ENCODE measurements at places on chromosomes 12 and 14.

DNA sequence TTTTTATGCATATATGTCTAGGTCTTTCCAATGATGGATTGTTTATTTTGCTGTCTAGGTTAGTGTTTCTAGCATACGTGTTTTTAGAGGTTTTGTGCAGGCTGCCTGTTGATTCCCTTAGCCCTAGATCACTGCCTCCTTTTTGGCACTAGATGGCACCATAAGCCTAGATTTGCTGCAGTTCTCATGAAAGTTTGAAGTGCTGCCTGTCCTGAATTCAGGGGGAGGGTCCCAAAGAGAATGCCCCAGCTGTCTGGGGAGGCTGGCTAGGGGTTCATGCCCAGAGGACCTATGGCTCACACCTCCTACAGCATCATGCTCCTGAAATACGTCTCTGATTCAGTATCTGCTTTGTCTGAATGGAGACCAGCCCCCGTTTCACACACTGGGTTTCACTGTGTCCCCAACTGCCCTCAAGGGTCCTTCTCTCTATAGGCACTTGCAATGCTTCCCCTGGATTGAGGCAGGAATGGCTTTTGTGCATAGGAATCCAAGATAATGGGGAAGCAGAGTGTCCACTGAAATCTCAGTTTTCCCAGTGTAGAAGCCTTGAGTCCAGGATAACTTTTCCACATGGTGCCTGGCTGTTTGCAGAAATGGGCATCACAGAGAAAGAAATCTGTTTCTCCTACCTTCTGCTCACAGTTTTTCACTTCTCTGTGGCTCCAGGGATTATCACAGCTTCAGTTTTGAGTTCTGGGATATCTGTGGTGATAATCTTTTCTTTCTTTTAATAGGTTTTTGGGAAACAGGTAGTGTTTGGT, 14.2 kb upstream of the TXNRD1 start:
- DNase-seq, result peak; percentile 31

DNA sequence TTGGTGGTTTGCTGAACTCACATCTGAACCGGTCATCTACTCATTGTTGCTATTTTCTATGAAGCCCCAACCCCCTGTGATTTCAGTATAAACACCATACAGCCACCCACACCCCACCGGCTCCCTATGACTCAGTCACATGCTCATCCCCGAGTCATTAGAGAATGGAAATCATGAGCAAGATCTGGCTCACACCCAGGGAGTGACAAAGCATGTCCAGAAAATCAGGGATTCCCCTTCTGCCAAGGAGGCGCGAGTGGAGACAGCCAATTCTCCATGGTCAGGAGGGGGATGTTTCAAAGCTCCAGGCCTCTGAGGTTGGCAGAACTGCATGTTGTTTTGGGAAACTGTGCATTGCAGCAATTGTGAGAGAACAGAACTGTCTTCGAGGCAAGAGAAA, 657.5 kb upstream of the TBX3 start:
- peak; percentile 47 for DNase-seq

DNA sequence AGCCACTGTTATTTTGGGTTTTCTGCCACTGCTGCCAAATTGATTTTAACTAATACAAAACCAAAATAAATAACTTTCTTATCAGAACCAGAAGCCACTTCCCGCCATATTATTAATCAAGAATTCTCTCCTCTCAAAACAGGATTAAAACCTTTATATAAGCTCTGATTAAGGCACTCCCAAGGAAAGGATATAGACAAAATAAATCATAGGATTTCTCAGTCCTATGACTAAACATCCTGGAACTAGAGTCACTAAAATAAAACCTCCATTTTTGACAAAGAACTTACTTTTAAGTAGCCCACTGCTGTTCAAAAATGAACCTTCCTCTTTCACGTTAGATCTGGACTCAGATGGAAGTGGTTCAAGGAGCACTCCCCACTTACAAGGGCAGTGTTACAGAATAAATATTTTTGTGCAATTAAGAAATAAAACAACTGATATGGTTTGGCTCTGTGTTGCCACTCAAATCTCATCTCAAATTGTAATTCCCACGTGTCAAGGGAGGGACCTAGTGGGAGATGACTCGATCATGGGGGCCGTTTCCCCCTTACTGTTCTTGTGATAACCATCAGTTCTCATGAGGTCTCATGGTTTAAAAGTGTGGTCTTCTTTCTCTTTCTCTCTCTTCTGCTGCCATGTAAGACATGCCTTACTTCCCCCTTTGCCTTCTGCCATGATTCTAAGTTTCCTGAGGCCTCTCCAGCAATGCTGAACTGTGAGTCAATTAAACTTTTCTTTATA, 26.4 kb downstream of the GXYLT1 start:
- no peak for DNase-seq

- DNase-seq, result no peak
Observed at GRCh38 chr12:124597041-124597440, 29.6 kb upstream of the NCOR2 start.

DNA sequence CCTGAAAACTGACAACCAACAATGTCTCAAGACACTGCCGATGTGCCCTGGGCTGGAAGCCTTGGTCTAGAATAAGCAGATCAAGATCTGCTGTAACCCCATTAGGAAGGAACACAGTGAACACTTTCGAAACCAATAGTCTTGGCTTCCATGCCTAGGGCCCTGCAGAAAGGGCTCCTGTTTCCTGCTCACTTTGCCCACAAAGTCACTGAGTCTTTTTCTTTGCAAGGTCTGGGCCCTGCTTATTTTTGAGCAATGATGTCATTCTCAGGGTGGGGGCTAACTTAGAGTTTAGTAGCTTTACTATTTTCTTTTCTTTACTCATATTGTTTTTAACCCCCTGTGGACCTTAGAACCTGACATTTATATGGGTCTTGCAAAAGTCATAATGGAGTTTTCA, 704.2 kb upstream of the TMEM132C start:
- DNase-seq, result no peak

DNA sequence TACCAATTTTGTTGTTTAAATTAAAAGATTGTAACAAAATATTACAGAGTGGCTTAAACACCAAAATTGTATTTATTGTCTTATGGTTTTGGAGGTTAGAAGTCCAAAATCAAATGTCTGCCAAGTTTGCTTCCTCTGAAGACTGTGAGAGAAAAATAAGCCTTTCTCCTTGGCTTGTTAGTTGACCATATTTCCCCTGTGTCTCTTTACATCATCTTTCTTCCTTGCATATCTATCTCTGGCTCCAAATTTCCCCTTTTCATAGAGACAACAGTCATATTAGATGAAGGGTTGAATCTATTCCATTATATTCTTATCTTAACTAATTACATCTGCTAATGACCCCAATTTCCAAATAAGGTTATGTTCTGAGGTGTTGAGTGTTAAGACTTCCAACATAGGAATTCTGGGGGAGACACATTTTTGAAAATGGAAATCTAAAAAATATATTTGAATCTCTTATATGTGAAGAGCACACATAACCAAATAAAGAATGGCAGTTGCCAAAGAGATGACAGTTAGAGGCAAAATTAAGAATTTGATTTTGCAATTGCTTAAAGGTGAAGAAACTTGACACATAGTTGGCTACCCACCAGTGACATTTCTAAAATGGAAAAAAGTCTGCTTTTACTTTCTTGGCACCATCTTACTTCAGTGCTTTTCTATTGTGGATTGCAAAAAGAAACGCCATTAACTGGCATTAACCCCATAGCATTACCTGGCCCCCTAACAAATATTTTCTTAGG, 407.2 kb downstream of the FSCB start:
- no peak for DNase-seq

DNA sequence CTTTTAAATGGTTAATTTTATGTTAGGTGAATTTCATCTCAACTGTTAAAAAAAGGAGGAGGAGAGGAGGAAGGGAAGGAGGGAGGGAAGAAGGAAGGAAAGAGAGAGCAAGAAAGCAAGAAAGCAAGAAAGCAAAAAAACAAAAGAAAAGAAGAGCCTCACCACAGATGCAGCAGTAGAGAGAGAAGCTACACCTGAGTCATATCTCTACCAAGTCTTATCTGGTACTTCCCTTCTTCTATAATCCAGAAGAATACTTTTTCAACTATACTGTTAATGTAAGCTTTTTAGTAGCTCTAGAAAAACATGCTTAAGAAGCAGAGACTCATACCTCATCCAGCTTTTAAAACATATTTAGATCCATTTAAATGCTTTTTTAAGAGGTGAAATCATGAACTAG, 5.6 kb upstream of the IL26 start:
- DNase-seq, result no peak

- no peak for DNase-seq
Observed at GRCh38 chr12:121964813-121965643, 46.6 kb downstream of the CFAP251 start.

DNA sequence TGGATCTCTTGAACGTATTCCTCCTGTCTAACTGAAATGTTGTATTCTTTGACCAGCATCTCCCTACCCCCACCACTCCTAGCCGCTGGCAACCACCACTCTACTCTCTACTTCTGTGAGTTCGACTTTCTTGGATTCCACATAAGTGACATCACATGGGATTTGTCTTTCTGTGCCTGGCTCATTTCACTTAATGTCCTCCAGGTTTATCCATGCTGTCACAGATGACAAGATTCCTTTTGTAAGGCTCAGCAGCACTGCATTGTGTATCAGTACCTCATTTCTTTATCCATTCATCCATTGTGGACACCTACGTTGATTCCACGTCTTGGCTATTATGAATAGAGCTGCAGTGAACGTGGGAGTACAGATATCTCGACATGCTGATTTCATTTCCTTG, 10.5 kb downstream of the PRKAB1 start:
- no peak for DNase-seq

- DNase-seq, result no peak
Observed at GRCh38 chr12:95699579-95699978, 91.0 kb downstream of the NTN4 start.

GRCh38 chr12:115075552-115076170, 391.7 kb upstream of the TBX3 start:
- DNase-seq, result no peak

DNA sequence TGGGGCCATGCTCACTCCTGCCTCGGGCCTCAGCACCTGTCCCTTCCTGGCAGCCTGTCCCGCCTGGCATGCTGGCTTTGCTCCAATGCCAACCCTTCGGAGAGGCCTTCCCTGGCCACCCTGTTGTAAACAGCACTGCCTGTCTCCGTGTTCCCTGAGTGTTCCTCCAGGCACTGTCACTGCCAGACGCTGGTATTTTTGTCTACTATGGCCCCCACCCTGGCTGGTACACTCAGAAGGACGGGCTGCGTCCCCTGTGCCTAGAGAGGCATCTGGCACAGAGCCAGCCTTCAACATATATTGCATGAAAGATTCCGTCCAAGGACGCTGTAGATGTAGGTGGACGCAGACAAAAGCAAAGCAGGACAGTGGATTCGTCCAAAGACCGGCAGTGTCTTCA, 2.7 kb upstream of the ASPG start:
- DNase-seq, result no peak

DNA sequence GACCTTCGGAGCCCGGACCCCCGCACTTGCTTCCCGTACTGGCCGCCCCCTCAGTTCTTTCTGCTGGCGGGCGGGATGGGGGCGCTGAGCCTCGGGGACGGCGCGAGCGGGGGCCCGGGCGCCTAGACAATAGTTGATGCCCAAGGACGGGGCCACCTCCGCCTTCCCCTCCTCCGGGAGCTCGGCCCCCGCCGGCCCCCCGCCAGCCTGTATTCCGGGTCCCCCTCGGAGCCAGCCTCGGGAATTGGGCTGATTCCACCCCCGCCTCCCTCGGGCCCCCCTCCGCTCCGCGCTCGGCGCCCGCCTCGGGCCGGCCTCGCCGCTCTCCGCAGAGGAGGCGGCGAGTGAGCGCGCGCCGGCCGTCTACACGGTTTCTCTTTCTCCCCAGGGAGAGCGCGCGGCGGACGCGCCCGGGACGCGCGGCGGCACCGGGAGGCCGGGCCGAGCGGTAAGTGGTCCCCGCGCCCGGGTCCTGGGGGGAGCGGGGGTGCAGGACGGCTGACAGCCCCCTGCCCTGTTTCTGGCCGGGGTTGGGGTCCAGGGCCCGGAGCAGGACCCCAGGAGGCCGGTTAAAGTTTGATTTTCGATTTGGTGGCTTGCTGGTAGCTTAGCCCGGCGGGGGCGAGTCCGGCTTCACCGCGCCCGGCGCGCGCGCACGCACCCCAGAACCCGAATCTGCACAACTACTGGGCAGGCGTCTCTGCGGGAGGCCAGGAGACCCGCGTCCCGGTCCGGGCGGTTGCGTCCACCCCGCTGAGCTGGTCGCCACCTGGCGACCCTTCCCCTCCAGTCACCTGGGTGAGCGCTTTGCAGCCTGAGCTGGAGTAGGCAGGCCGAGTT, 413.7 kb downstream of the PCNX1 start:
- peak; percentile 60 for DNase-seq

DNA sequence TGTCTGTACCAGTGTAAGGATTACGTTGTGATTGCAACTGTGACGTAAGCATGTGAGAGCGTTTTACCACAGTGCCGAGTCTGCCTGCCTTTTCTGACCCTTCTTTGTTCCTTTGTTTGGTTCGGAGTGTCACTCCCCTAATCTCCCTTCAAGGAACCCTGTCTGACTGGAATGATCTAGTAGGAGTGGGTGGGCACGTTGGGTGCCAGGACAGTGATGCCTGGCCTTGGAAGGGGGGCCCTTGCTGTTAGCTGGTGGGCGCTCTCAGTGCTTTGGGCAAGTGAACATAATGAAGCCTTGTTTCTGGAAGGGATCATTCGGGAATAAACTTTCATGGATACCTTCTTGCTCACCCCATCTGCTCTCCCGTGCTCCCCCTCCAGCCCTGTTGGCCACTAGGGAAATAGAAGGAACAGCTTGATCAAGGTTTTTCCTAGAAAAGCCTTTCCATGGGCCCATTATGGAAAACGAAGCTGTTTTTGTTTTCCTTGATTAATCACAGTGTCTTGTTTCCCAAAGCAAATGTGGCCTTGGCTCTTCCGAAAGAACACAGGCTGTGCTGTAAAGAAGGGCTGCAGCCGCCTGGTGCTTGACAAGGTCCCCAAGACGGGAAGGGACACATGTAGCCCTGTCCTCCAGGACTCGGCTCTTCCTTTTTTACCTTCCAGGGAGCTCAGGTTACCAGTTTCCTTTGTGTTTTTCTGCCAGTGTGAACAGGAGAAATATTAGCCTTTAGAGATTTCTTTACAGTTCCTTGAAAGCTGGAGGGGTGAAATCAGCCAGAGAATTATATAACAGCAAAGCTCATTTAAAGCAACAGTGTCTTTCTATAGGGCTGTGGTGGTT, 215.5 kb downstream of the CRADD start:
- DNase-seq, result no peak

- no peak for DNase-seq
Observed at GRCh38 chr14:100653409-100653808, 66.2 kb upstream of the BEGAIN start.

- no peak for DNase-seq
Observed at GRCh38 chr12:47970843-47971242, 7.4 kb downstream of the TMEM106C start.

- DNase-seq, result no peak
Observed at GRCh38 chr14:28695109-28695508, 71.5 kb upstream of the FOXG1 start.

- DNase-seq, result no peak
Observed at GRCh38 chr12:104204690-104205480, 10.7 kb upstream of the TXNRD1 start.

DNA sequence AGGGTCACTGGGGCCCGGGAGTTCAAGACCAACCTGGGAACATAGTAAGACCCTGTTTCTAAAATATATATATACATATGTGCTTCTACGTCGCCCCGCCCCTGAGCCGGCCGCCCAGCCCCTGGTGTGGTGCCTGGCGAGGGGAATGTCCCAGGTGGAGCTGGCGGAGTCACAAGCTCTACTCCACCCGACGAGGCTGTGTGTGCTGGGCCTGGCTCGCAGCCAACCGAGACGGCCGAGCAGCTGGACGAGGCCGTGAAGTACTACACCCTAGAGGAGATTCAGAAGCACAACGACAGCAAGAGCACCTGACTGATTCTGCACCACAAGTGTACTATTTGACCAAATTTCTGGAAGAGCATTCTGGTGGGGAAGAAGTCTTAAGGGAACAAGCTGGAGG, 22.1 kb upstream of the ITPK1 start:
- DNase-seq, result peak; percentile 90

Data from large intestine (tissue), 12 donors.